Activated CD8-positive, alpha-beta T cell treated with anti-CD3 and anti-CD28 coated beads for 36 hours (primary cell): ENCODE measurements at places on chromosomes 4 and X. TPM values are rescaled to one million over a fixed set of nuclear protein-coding genes. Genes with fewer than 3 reads are reported as not detected.

- H3K4me3 ChIP-seq: no peak overlapping the region
- no peaks in the 10 kb centered on the region for H3K36me3 ChIP-seq
- no peak overlapping the region for H3K27ac ChIP-seq
- H3K4me1 ChIP-seq: no peaks in the 10 kb centered on the region
Measured at GRCh38 chr4:75229806-75230570, 284.2 kb downstream of the RCHY1 start.

GRCh38 chrX:112368371-112368770, 285.8 kb upstream of the TRPC5 start:
- no peaks in the 10 kb centered on the region for H3K36me3 ChIP-seq
- H3K4me3 ChIP-seq: no peak overlapping the region
- H3K27ac ChIP-seq: no peak overlapping the region
- H3K27me3 ChIP-seq: no peaks in the 10 kb centered on the region
- DNase-seq: no peak
- no peaks in the 10 kb centered on the region for H3K4me1 ChIP-seq

DNA sequence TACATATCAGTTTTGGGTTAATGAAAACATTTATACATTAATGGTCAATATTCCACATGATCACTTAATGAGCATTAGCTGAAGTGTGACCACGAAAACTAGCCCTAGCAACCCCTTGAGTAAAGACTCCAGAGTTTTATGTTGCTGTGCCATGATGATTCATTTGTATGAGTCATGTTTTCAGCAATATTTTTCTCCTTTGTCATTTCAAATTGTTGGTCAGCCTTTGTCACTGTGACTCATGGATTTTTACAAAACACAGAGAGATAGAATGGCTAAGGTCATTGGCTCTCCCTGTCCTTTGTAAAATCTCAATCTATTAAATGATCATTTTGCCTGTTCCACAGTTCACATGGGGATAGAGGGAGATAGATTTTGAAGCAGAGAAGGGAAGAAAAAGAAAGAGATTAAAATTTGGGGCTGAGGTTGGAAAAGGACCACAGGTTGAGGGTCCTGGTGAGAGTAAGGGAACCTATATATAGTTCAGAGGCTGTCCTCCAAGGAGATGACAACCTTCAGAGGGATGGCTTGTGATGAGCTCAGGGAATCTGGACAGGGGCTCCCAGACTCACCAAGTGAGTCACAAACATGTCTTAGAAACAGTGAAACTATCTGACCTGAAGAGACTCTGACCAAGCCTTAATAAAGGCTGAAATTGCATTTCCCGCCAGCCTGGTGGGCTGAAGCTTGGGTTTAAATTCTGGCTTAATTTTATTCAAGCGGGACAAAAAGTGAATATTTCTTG, 25.6 kb downstream of the NR0B1 start:
- H3K36me3 ChIP-seq: no peaks in the 10 kb centered on the region
- H3K27ac ChIP-seq: no peak overlapping the region
- no peak overlapping the region for H3K4me3 ChIP-seq

The FMR1NB gene
- not detected for total RNA-seq

DNA sequence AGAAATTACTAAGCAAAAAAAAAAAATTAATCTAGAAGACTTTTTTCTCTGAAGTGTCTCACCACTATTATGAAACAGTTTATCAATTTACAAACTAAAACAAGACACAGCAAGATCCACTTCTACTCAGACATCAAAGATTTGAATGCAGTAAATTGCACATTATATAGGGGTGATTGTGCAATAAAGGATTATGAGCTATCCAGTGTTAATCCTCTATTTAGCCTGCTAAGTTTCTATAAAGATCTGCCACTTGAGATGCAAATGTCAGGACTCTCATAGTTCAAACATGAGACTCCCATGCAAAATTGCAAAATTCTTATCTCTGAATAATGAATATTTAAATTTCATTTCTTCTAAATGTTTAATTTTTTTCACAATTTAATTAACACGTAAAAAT, 2.2 kb downstream of the TECRL start:
- no peak overlapping the region for H3K4me3 ChIP-seq
- H3K27ac ChIP-seq: no peak overlapping the region
- H3K36me3 ChIP-seq: no peaks in the 10 kb centered on the region

The GYG2 gene
- not detected for total RNA-seq

- no peaks in the 10 kb centered on the region for H3K4me1 ChIP-seq
- no peak overlapping the region for H3K27ac ChIP-seq
- DNase-seq: no peak
- no peaks in the 10 kb centered on the region for H3K36me3 ChIP-seq
Measured at GRCh38 chr4:88341227-88342192, 37.1 kb upstream of the HERC6 start.

- no peaks in the 10 kb centered on the region for H3K27me3 ChIP-seq
- peak overlapping the region; percentile 41 for H3K27ac ChIP-seq
- no peak for DNase-seq
- peaks cover 10% of the 10 kb centered on the region for H3K36me3 ChIP-seq
- H3K4me1 ChIP-seq: peaks cover 26% of the 10 kb centered on the region
- no peak overlapping the region for H3K4me3 ChIP-seq
Measured at GRCh38 chrX:77768787-77769186, 17.2 kb downstream of the ATRX start.

- no peaks in the 10 kb centered on the region for H3K36me3 ChIP-seq
- H3K4me3 ChIP-seq: no peak overlapping the region
- no peak for DNase-seq
- H3K27ac ChIP-seq: no peak overlapping the region
- H3K4me1 ChIP-seq: no peaks in the 10 kb centered on the region
Measured at GRCh38 chr4:86741846-86742245, 107.3 kb downstream of the SLC10A6 start.

DNA sequence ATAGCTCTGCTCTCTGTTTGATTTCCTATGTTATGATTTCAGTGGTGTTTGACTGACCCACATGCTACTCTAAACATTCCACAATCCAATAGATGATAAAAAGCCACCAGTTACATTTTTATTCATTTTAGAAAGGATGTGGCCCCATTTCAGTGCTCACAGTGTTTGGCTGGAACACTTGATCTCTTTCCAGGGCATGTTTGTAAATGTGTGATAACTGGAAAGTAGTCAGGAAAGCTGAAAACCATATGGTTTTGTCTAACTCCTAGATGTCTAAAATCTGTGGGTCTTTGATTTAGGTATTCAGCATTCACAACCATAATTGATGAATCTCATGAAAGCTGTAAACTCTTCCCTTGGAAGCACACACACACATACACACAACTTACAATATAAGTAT, 904.9 kb upstream of the AGA start:
- no peak overlapping the region for H3K27ac ChIP-seq
- H3K36me3 ChIP-seq: no peaks in the 10 kb centered on the region
- H3K4me3 ChIP-seq: no peak overlapping the region

GRCh38 chr4:141430686-141431085, 205.7 kb upstream of the IL15 start:
- no peaks in the 10 kb centered on the region for H3K36me3 ChIP-seq
- no peak overlapping the region for H3K4me3 ChIP-seq
- no peak for DNase-seq
- H3K4me1 ChIP-seq: no peaks in the 10 kb centered on the region

GRCh38 chr4:114879916-114880669, 233.3 kb downstream of the NDST4 start:
- no peak overlapping the region for H3K4me3 ChIP-seq
- no peaks in the 10 kb centered on the region for H3K27me3 ChIP-seq

- H3K27ac ChIP-seq: no peak overlapping the region
- no peaks in the 10 kb centered on the region for H3K4me1 ChIP-seq
- no peak for DNase-seq
- no peak overlapping the region for H3K4me3 ChIP-seq
Measured at GRCh38 chr4:102141842-102142241, 203.4 kb downstream of the SLC39A8 start.

DNA sequence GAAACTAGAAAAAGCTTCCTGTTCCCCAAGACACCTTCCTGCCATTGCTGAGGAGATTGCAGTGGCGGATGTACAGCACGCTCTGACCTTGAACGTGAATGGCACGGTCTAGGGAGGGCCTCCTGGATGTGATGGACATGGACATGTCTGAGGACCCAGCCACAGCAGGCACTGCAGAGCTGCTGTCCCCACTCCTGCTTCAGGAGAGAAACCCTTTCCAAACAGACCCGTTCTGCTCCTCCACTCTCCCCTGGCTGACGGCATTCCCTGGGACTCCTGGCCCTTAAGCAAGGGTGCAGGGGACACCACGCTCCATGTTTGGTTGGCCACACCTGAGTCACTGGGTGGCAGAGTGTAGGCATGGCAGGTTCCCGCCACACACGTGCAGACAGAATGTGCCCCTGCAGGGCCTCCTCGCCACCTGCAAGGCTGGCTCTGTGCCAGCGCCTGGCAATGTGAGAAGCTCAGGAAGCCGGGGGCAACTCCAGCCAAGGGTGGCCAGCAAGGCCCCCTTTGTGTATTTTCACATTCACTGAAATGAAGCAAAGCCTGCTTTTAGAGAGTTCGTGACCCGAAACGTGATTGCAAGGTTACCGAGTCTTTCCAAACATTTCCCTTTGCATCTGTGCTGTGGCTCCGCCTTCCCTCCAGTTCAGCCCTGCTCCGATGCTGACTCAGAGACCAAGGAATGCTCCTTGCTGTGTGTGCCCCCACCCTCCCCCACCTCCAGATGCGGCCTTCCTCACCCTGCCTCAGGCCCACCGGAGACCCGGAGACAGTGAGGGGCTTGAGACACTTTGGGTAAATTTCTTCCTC, 46.1 kb downstream of the HTRA3 start:
- no peaks in the 10 kb centered on the region for H3K36me3 ChIP-seq
- H3K27ac ChIP-seq: no peak overlapping the region
- no peaks in the 10 kb centered on the region for H3K4me1 ChIP-seq
- DNase-seq: no peak

DNA sequence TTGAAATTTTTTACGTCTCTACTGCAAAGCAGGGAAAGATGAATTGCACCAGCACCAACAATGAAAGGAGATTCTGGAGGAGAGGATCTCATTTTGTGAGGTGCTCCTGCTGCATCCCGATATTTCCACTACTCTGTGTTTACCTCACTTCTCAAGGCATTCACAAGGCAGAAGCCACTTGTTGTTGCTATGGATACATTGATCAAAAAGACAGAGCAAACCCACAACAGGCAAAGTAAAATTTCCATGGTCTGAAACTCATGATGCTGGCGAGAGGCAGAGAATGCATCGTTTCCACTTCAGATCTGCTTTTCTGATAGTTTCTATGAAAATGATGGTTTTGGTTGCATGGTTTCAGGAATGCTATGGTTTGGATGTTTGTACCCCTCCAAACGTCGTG, 323.3 kb downstream of the ASMT start:
- H3K27me3 ChIP-seq: no peaks in the 10 kb centered on the region
- peaks cover 2% of the 10 kb centered on the region for H3K4me1 ChIP-seq
- H3K36me3 ChIP-seq: no peaks in the 10 kb centered on the region
- H3K27ac ChIP-seq: no peak overlapping the region
- no peak overlapping the region for H3K4me3 ChIP-seq

DNA sequence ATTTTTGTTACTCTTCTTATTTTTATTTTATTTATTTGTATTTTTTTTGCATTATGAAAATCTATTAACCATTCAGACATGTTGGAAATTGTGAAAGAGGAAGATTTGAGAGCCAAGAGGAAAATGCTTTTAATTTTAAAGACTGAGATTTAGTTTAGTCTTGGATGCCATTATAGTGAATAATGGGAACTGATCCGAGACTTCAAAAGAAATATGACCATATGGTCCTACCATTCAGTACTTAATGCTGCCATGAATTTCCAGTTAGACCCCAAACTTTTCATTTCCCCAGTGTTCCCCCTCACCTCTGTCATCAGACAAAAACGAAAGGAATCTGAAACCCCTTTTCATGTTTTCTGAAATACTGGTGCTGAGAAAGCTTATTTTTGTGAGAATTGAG, 95.5 kb downstream of the TENM3 start:
- no peaks in the 10 kb centered on the region for H3K27me3 ChIP-seq
- no peak overlapping the region for H3K27ac ChIP-seq
- DNase-seq: no peak
- H3K4me1 ChIP-seq: no peaks in the 10 kb centered on the region
- no peaks in the 10 kb centered on the region for H3K36me3 ChIP-seq

DNA sequence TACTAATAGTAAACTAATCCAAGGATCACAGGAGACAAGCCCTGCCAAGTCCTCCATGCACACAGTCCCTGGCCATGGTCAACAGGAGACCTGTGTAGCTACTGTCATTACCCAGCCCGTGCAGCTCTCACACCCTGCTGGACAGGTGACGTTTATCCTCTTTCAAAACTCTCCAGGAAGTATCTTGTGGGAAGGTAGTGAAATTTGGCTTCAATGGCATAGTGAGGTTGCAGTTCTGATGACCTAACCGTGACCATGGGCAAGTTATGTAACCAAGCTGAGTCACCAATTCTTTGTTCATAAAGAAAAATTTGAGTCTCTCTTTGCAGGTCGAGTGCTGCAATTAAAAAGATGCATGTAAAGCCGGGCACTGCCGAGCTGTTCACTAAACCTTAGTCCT, 11.3 kb upstream of the SLC2A9 start:
- no peak for DNase-seq
- H3K4me3 ChIP-seq: no peak overlapping the region
- peaks cover 5% of the 10 kb centered on the region for H3K27me3 ChIP-seq

DNA sequence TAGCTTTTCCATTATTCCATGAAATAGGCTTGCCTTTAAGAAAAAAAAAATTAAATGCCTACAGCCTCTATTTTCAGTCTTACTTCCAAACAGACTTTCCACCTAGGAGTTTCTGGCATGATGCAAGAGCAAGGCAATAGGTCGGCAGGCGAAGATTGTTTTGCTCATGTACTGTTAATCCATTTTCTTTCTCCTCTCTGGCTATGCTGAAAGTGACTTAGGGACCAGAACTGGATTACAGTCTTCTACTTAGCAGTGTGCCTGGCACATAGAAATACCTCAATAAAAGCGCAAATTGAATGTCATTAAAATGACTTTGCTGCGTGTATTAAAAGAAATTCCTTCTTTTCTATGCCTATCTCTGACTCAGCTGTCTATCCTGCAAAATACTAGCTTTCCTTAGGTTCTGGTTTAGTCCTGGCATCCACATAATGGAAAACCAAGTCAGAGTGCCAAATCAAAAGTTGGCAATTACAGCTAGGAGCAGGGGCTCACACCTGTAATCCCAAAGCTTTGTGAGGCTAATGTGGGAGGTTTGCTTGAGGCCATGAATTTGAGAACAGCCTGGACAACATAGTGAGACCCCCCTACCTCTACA, 51.9 kb downstream of the CC2D2A start:
- no peak for DNase-seq
- H3K4me3 ChIP-seq: no peak overlapping the region
- no peaks in the 10 kb centered on the region for H3K4me1 ChIP-seq
- H3K27ac ChIP-seq: no peak overlapping the region
- H3K36me3 ChIP-seq: peaks cover 7% of the 10 kb centered on the region

- no peak overlapping the region for H3K4me3 ChIP-seq
- H3K4me1 ChIP-seq: no peaks in the 10 kb centered on the region
- no peaks in the 10 kb centered on the region for H3K36me3 ChIP-seq
- no peak overlapping the region for H3K27ac ChIP-seq
Measured at GRCh38 chr4:1519787-1520661, 113.8 kb upstream of the NKX1-1 start.

The DAPP1 gene
- total RNA-seq: 12.3 TPM

The DKK2 gene
- total RNA-seq: not detected

DNA sequence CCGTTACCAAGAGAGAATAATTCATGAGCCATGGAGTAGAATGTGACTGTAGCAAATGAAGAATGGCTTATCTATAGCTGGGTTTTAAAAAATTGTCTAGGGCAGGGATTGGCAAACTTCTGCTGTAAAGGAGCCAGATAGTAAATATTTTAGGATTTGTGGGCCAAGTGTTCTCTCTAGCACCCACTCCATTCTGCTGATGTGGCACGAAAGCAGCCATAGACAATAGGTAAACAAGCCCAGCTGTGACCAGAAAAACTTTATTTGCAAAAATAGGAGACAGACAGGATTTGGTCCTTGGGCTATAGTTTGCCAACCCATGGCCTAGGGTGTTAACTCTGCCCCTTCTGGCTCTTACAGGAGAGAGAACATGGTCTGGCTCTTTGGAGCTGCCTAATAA, 127.2 kb downstream of the AKAP4 start:
- DNase-seq: no peak
- peaks cover 3% of the 10 kb centered on the region for H3K36me3 ChIP-seq
- no peaks in the 10 kb centered on the region for H3K27me3 ChIP-seq
- no peak overlapping the region for H3K4me3 ChIP-seq
